Chondrocyte (in vitro differentiated cells): ENCODE measurements at places on chromosomes 16 and 17. TPM values are rescaled to one million over a fixed set of nuclear protein-coding genes. Genes with fewer than 3 reads are reported as not detected.
A peak's percentile ranks its signal among the peaks of the same experiment; 100 is the strongest.

DNA sequence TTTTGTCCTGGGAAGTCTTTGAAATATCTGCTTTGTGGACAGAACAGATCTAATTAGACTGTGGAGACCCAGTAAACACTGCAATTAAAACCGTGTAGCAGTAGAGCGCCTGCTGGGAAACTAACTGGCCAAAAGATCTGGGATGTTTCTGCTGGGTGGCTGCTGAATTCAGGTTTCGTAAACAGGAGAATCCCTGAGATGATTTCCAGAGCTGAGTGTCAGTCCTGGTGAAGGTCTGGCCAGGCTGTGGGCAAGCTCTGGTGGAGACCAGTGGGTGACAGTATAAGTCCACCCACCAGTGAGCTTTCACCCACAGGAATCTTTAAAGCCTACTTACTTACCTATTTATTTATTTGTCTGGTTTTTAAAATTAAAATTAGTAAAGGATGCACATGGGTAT lies 257.2 kb downstream of the IRF8 start:
- H3K36me3 ChIP-seq: no peaks in the 10 kb centered on the region
- no peak overlapping the region for H3K27ac ChIP-seq
- no peak for DNase-seq
- H3K27me3 ChIP-seq: peaks cover 40% of the 10 kb centered on the region

DNA sequence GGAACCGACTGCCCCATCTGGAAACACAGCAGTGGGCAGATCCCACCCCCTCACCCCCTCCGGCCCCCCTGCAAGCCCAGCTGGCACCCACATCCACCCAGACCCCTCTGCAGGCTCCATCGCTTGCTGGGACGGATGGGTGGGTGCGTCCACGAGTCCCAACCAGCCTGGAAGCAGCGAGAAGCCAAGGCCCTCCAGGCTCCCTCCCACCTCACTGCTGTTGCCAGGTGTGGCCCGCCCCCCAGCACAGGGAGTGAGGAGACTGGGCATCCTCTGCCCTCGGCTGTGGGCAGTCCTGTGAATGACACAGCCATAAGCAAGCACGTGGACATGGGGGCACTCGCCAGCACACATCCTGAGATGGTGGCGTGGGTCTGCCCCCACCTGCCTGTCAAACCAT lies 11.4 kb downstream of the TMEM11 start:
- DNase-seq: no peak
- H3K27me3 ChIP-seq: no peaks in the 10 kb centered on the region
- H3K27ac ChIP-seq: no peak overlapping the region
- H3K4me1 ChIP-seq: peaks cover 29% of the 10 kb centered on the region
- H3K4me3 ChIP-seq: no peak overlapping the region

- H3K27ac ChIP-seq: no peak overlapping the region
- H3K27me3 ChIP-seq: no peaks in the 10 kb centered on the region
- H3K4me3 ChIP-seq: no peak overlapping the region
- peaks cover 23% of the 10 kb centered on the region for H3K4me1 ChIP-seq
- DNase-seq: no peak
Measured at GRCh38 chr17:58694302-58694701, 1.9 kb downstream of the RAD51C start.

DNA sequence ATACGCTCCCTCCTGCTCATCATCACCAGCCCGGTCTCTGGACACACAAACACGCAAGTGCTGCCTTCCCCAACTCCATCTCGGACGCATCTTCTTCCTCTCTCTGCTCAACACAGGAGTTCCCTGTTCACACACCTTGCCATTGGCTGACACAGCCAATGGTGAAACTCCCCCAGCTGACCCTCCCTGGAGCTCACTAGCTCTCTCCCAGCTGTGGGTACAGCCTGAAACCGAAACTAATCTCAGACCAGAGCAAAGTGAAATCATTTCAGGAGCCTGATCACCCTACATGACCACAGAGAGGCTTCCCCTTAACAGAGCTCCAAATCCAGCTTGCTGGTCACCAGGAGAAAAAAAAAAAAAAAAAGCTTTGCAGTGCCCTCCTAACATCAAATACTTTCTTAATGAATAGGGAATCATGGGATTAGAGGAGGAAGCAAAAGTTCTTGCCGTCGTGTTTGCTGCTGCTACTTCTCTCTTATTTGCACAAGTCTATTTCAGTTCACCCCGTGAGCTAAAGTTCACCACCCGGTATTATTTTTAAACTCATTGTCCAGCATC lies 8.3 kb downstream of the CUEDC1 start:
- no peaks in the 10 kb centered on the region for H3K36me3 ChIP-seq
- H3K4me1 ChIP-seq: peaks cover 80% of the 10 kb centered on the region
- peak overlapping the region; percentile 62 for H3K4me3 ChIP-seq
- DNase-seq: no peak
- H3K27me3 ChIP-seq: no peaks in the 10 kb centered on the region

GRCh38 chr17:15498107-15498506 lies 30.7 kb upstream of the CDRT4 start:
- no peaks in the 10 kb centered on the region for H3K27me3 ChIP-seq
- no peak for DNase-seq
- H3K27ac ChIP-seq: no peak overlapping the region
- H3K4me3 ChIP-seq: no peak overlapping the region

- no peaks in the 10 kb centered on the region for H3K36me3 ChIP-seq
- H3K27ac ChIP-seq: peak overlapping the region; percentile 68
- H3K4me1 ChIP-seq: no peaks in the 10 kb centered on the region
- no peak overlapping the region for H3K4me3 ChIP-seq
- H3K27me3 ChIP-seq: peaks cover 5% of the 10 kb centered on the region
Measured at GRCh38 chr16:74107795-74108610, 188.6 kb upstream of the PSMD7 start.

GRCh38 chr16:23835390-23836077 lies at the start of gene PRKCB:
Gene PRKCB (plus strand): TSS chr16:23835983.
- DNase-seq: no peak
- H3K27me3 ChIP-seq: peaks cover 61% of the 10 kb centered on the region
- H3K4me1 ChIP-seq: peaks cover 10% of the 10 kb centered on the region
- no peak within 1 kb of the TSS for H3K27ac ChIP-seq
- H3K4me3 ChIP-seq: peak within 1 kb of the TSS; percentile 57

ARHGDIA gene
- 452 to 481 TPM (median 476 TPM) in 3 replicates for total RNA-seq

ACSF2 gene
- total RNA-seq: 17.4 to 22.5 TPM (median 19.9 TPM) in 3 replicates

KREMEN2 gene
- total RNA-seq: not detected in 3 replicates

MT1M gene
- 0.35 to 0.59 TPM in 2 of 3 replicates, not detected in the other for total RNA-seq
